ENCODE measurements at places on chromosomes 12 and 14.

DNA sequence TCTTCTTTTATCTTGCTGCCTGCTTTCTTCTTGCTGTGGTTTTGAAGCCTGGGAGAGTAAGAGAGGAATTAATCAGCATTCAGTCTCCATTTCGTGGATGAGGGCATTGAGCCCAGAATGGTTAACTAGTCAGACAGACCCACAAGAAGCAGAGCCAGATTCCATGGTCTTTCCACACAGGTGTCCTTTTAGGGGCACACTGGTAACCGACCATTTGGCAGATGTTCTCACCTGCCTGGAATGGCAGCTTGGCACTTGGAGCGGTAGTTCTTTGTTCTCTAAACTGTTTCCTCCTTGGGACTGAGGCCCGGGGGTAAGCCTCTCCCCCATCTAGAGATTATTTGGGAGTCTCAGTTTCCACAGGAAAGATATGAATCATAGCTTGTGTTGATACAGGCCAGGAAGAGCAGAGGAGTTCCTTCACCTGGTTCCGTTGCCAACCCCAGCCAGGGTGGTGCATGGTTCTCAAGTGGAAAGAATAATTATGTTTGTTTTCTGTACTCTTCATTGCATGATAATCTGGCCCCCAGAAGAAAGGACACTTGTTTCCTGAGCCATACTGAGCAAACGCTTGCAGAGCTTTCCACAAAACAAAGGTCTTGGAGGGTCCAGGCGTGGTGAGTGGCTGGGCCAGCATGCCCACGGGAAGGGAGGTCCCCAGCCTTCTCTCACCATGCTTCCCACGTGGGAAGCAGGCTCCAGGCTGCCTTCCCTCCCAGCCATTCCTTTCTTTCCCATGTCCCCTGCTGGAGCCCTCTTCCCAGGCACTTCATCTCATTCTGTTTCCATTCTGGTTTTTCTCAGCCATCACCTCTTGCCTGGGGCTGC lies 2.0 kb upstream of the KRT75 start:
- no peak for DNase-seq

- DNase-seq = no peak
Measured at GRCh38 chr12:110217996-110218674, 62.9 kb upstream of the ATP2A2 start.

- DNase-seq = no peak
Measured at GRCh38 chr12:1846421-1847405, 26.3 kb downstream of the LRTM2 start.

- no peak for DNase-seq
Measured at GRCh38 chr12:73372856-73373255, 1100.7 kb downstream of the TRHDE start.

- DNase-seq = no peak
Measured at GRCh38 chr12:9902539-9903228, 21.4 kb downstream of the KLRF2 start.

DNA sequence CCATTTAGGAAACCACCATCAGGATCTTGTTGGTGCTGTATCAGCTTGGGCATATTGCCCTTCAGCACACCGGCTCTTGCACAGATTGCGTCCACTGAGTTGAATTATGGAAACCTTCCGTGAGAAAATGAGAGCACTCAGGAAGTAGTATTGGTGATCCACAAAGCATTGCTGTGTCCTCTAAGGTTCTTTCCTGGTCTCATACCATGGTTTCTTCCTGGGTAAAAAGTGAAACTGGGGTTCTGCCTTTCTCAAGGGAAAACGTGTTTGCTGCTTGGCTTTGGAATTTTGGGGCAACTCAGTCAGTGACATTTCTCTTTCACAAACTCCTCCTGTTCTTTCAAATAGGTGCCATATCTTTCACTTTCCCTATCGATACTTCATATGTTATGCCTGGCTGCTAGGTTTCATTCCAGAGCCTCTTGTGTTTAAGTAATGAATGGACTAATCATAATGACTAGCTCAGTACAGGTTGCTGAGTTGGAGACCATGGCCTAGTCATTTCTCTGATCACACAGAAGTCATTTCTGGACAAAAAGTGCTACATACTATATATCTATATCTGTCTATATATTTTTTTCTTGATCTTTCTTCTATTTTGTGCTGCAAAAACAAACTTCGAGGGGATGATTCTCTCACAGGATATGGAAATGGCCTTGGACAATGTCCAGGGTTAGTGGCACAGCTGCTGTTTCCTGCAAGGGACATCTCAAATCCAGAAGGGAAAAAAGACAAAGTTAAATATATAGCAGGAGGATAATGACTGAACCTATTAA lies 423.4 kb downstream of the ZFP36L1 start:
- DNase-seq = no peak

DNA sequence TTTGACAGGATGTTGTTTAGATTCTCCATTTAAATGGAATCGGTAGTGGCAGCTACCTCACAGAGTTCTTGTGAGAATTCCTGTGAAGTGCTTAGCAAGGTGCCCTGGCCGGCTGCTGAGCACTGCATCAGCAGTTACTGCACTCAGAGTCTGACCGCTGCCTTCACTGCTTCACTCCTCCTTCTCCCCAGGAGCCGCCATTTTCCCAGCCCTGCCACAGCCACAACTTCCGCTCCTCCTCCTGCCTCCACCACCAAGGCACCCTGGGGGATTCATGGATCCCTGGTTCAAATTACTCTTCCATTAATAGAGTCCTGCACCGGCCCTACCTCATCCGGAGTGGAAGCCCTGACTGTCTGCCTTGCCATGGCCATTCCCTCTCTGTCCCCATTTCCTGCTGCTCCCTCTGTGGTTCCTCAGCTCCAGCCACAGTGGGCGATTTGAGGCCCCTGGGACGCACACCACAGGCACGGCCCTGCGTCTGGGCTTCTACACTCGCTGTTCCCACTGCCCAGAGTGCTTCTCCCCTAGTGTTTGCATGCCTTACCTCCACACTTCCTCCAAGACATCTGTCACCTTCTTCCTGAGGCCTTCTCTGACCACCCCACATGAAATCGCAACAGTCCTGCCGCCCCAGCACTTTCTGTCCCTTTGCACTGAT lies 210.3 kb downstream of the IPO8 start:
- DNase-seq = no peak

- DNase-seq = no peak
Measured at GRCh38 chr14:59187802-59188460, 536 bp upstream of the DAAM1 start.

DNA sequence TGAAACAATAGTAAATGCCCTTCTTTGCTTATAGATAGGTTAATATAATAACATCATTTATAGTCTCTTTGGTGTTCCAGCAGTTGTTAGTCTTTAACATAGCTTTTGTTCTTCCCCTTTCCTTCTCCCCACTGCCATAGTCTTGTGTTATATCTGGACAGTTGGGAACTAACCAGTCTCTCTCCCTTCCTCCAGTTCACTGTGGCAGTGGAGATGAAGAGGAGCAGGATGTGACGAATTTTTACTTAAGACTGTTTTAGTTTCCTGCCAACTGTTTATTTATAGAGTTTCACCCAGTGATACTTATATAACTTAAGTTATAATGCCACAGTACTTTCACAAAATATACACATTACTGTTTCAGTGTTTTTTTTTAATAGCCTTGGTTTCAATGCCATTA lies 277.4 kb downstream of the PDZRN4 start:
- no peak for DNase-seq

GRCh38 chr14:99192028-99192621 lies 79.9 kb downstream of the BCL11B start:
- DNase-seq = no peak

GRCh38 chr12:29516431-29516875 lies 19.0 kb upstream of the OVCH1 start:
- peak; percentile 67 for DNase-seq

GRCh38 chr14:99656171-99656570 lies 11.2 kb downstream of the HHIPL1 start:
- no peak for DNase-seq

GRCh38 chr12:46187023-46187422 lies 81.8 kb downstream of the SLC38A1 start:
- peak; percentile 65 for DNase-seq

- DNase-seq = no peak
Measured at GRCh38 chr14:52077256-52077979, 8.6 kb upstream of the NID2 start.

- DNase-seq = no peak
Measured at GRCh38 chr12:41910578-41911320, 233.9 kb downstream of the GXYLT1 start.

DNA sequence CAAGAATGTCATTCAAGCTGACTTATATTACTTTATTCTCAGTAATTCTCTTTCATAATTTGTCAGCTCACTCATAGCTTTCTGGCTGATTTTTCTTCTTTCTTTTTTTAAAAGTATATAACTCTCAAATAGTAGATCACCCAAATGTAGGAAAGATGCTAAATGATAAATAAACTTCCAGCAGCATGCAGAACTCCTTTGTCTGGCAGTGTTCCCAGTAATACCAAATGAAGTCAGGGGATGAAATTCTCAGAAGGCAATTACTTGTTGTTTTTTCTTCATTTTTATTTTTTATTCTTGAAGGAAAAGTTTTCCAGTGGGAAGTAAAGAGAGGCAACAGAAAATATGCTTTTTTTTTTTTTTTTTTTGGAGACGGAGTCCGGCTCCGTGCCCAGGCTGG lies 133.3 kb upstream of the SLCO1C1 start:
- DNase-seq = no peak

DNA sequence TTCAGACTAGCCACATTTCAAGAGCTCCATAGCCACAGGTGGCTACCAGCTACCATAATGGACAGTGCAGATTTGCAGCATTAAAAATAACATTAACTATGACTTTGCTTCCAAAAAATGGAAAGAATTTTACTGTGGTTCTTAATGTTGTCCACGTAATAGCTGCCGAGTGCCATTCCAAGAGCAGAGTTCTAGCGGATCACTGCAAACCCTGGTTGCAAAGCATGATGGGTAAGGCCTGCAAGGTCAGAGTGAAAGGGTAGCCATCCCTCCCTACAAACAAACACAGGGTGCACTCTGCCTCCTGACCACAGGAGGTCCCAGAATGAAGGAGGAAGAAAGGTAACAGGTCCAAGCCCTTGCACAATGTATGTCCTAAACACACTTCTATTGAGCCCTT lies 157.6 kb downstream of the DPF3 start:
- no peak for DNase-seq

- no peak for DNase-seq
Measured at GRCh38 chr12:52634266-52635056, 16.1 kb upstream of the KRT73 start.

- no peak for DNase-seq
Measured at GRCh38 chr14:101719045-101719645, 42.4 kb upstream of the PPP2R5C start.

DNA sequence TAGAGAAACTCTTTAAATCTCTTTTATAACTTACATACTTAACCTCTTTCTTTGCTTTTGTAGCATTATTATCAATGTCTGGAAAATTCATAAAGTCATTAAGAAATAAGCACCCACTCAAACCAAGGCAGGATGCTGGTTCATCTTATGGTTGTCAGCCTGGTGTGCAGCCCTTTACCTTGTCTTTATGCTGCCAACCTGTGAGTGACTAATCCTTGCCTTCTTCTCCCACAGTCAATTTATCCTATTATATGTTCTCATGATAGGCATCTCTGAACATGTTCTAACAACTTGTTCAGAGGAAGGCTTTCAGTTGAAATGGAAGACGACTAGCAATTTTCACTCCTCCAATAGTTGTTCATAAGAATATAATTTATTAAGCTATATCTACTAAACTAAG lies 186.9 kb upstream of the CAND1 start:
- DNase-seq = no peak

DNA sequence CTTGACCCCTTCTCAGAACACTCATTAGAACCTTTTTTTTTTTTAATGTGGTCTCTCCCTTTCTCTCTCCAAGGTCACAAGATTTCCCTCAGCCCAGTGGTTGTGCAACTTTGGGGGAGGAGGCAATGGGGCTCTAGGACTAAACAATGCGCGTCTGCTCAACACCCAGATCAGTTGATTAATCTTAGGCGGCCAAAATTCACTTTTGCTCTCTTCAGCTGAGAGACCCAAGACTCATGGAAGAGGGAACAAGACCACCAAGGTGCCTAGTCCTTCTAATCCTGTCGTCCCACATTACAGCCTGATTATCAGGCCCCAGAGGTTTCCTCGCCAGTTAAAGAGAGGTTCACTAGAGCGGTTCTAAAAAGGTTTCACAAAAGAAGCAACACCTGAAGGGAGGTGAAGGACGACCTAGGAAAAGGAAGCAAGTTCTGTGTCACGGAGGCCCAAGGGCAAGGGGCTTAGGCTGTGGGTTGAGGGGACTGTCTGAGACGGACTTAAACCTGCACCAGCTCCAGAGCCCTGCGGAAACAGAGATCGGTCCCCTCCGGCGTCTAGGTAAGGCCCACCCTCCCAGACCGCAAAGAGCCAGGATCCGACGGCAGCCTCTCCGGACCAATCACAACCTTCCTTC lies 824 bp upstream of the TARBP2 start:
- no peak for DNase-seq

DNA sequence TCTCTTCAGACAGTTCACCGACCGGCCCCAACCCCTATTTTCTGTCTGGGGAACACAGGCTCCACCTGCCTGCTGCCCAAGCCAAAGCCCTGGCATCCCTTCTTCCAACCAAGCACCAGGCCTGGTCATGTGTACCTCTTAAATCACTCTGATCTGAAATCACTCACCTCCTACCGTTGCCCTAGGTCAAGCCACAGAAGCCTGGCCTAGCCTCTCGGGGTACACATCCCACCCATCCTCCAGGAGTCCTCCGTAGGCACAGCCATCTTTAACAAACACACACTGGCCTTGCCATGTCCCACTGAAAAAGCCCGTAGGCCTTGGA lies 81.8 kb downstream of the IRF2BPL start:
- DNase-seq = no peak

DNA sequence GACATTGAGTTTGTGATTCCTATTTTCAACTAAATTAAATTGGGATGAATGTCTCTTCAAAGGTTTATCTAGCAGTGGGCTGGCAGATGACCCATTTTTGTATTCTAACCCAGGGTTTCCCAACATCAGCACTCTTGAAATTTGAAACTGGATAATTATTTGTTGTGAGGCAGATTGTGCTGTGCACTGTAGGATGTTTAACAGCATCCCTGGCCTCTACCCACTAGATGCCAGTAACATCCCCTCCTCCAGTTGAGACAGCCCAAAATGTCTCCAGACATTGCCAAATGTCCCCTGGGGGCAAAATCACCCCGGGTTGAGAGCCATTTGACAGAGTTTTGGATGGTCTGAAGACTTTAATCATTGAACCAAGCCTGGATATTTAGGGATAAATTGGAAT lies 11.1 kb downstream of the DAAM1 start:
- DNase-seq = no peak

DNA sequence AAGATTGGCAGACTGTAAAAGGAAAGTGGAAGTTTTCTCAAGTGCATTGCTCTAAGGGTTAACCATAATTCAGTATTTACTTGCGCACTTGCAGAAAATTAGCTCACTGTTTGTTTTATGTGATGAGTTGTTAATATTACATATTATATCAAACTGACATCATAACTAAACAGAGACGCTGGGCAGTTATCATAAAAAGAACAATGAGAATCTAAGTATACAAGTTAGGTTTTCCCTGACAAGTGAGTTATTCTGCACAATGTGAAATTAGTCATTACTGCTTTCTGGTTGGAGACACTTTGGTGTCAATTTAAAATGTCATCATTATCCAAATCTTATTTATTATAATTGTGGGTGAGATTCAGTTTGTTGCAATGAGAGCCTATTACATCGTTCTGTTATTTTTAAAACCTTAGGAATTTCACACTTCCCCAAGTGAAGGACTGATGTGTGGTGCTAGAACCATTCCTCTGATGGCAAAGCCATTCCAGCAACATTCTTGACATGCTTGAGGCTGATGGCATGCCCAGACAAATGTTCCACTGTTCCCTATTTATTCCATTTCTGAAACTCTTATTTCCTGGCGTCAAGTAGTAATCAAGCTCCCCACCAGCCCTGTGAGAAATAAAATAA lies 90.1 kb upstream of the FLRT2 start:
- peak; percentile 18 for DNase-seq

GRCh38 chr12:50186681-50187080 lies 19.5 kb upstream of the CERS5 start:
- DNase-seq = no peak

All from AG09309 (cell line).